ENCODE measurements at places on chromosomes 2 and 18. TPM values are rescaled to one million over a fixed set of nuclear protein-coding genes. Genes with fewer than 3 reads are reported as not detected.

Gene SLC30A3
- polyA plus RNA-seq = not detected

Gene ABCG8
- not detected for polyA plus RNA-seq

Gene ADI1
- polyA plus RNA-seq = 29.7 TPM

Gene LRRC30
- polyA plus RNA-seq = not detected

Gene ITPRIPL1
- 0.49 TPM for polyA plus RNA-seq

Gene DSG4
- not detected for polyA plus RNA-seq

Gene CEP76
- polyA plus RNA-seq = 2.4 TPM

Gene PMAIP1
- 0.28 TPM for polyA plus RNA-seq

Gene FMNL2
- polyA plus RNA-seq = 13.3 TPM

Gene UGT1A4
- not detected for polyA plus RNA-seq

Gene ECEL1
- 0.30 TPM for polyA plus RNA-seq

Gene CERS6
- 11.6 TPM for polyA plus RNA-seq

Gene GCG
- polyA plus RNA-seq = 1,874 TPM

Gene SLC23A3
- polyA plus RNA-seq = 1.8 TPM

Gene LBX2
- 1.3 TPM for polyA plus RNA-seq

Gene GALM
- 7.6 TPM for polyA plus RNA-seq

Gene SAG
- not detected for polyA plus RNA-seq

- peak; percentile 73 for DNase-seq
Observed at GRCh38 chr2:240259201-240259923, 118.9 kb upstream of the OTOS start.

- no peak for DNase-seq
Observed at GRCh38 chr2:168470320-168471162, 14.5 kb downstream of the CERS6 start.

DNA sequence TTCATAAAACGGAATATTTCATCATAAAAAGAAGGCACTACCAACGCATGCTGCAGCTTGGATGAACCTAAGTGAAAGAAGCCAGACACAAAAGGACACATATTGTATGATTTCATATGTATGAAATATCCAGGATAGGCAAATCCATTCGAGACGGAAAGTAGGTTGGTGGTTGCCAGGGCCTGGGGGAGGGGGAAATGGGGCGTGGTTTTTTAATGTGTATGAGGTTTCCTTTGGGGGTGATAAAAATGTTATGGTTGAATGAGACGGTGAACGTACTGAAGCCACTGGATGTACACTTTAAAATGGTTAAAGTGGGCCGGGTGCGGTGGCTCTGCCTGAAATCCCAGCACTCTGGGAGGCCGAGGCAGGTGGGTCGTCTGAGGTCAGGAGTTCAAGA is 20.0 kb upstream of the SPATA3 start:
- no peak for DNase-seq

DNA sequence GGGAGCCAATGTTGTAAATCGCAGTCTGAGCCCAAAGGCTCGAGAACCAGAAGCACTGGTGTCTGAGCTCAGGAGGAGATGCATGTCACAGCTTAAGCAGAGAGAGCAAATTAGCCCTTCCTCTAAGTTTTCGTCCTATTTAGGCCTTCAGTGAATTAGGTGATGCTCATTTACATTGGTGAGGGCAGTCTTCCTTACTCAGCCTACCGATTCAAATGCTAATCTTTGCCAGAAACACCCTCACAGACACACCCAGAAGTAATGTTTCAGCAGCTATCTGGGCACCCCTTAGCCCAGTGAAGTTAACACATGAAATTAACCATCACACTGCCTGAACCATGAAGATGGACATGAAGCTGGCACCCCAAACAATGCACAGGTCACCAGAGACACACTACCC is 385.1 kb downstream of the STK39 start:
- DNase-seq = no peak

DNA sequence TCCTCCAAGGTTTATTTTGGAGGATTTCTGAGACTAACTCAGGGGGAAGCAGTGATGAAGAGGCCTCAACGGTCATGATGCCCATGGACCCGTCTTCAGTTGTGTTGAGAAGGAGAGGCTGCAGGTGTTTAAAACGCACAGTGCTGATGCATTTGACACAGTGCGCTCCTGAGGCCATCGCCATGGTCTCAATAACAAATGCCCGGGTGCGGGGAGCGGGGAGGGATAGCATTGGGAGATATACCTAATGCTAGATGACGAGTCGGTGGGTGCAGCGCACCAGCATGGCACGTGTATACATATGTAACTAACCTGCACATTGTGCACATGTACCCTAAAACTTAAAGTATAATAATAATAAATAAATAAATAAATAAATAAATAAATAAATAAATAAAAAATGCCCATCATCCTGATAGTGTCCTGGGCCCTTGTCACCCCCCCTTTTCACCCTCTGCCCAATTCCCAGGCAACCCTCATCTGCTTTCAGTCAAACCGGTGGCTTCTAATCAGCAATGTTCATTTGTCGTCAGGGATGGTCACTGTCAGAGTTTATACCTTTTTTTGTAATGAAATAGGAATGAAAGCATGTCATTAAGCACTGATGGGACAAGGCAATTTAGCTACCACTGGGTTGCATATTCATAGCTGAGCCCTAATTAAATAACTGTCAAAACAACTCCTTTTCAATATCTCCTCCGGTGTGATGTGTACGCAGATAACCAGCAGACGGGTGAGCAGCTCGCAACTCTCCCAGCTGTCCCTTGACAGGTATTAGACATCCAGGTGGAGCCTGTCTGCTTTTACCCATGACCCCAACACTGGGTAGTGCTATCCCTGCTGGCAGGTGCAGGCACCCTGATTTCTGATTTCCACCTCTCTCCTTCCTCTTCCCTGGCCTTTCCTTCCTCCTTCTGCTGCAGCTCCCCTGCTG is 95.9 kb downstream of the KCNF1 start:
- DNase-seq = no peak

GRCh38 chr2:31748041-31748440 is 167.3 kb upstream of the SRD5A2 start:
- no peak for DNase-seq

DNA sequence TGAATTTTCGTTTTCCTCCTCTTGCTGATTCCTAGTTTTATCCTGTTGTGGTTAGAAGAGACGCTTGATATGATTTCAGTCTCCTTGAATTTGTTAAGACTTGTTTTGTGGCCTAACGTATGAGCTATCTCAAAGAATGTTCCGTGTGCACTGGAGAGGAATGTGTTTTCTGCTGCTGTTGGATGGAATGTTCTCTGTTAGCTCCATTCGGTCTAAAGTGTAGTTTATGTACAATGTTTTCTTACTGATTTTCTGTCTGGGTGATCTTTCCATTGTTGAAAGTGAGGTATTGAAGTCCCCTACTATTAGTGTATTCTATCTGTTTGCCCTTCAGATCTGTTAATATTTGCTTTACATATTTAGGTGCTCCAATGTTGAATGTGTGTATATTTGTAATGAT is 25.9 kb downstream of the COLEC11 start:
- no peak for DNase-seq

GRCh38 chr2:137002896-137003295 is 237.6 kb downstream of the THSD7B start:
- no peak for DNase-seq

DNA sequence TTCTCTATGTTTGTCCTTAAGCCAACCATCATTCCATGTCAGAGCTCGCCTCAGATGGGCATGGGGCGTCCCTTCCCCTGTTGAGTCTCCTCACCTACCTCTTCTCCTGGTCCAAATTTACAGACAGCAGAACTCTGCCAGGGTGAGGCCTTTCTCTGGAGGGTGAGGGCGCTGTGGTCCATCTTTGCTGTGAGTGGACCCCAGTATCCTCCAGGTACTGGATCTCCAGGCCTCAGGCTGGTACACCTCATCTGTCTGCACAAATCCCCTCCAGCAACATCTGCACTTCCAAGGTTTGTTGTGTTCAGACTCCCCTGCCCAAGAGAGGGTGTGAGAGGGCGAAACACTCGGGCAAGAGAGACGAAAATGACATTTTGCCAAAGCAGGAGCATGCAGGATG is 63.9 kb upstream of the EDAR start:
- no peak for DNase-seq

GRCh38 chr2:38508311-38509039 is 94.3 kb downstream of the HNRNPLL start:
- peak; percentile 72 for DNase-seq

DNA sequence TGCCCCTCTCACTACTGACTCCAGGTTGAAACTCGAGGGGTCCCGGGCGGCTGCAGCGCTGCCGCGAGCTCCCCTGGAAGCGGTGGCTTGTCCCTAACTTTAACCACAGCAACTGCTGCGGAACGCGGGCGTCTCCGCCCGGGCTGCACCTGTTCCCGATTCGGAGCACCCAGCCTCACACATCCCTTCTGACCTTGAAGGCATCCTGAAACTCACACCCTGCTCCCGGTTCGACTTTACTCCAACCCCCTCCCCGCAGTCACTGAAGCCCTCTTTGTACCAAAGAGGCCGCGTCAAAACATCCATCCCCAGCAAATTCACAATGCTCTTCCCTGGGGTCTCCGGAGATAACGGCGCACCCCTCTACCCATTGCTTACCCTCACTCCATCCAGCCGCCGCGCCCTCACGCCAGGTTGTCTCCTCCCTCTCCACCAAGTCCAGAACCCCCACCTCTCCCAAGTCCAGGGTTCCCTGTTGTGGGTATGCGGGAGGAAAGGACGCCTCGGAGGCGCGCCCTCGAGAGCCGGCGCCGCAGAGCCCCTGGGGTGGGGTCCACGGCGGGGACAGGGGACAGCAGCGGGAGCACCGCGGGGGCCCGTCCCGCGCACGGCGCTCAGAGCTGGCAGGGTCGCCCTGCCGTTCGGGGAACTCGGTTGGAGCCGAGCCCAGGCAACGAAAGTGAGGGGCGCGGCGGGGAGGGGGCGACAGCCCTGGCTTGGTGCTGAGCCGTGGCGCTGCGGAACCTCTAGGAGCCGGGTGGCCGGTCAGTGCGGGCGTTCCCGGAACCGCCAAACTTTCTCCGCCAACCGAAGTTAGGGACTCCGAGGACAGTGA is 934 bp downstream of the MYO5B start:
- DNase-seq = peak; percentile 74

GRCh38 chr18:72581976-72582375 is 37.8 kb upstream of the CBLN2 start:
- no peak for DNase-seq

DNA sequence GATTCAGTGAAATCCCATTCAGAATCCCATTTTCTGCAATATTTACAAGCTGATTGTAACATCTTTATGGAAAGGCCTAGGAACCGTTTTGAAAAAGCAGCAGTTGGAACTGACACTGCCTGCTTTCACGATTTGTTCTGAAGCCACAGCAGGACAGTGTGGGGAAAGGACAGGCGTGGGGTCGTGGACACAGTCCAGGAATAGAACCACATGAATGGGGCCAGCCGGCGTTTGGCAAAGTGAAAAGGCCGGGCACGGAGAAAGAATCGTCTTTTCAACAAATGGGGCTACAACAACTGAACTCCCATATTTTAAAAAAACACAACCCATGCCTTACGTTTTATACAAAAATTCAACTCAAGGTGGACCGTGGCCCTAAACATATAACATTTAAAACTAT is 69.8 kb downstream of the SLC66A2 start:
- peak; percentile 26 for DNase-seq

- no peak for DNase-seq
Observed at GRCh38 chr18:11801573-11801972, 49.6 kb upstream of the CHMP1B start.

GRCh38 chr2:47022186-47022765 is 106.7 kb upstream of the MCFD2 start:
- DNase-seq = no peak

- DNase-seq = no peak
Observed at GRCh38 chr2:94622113-94622618, 249.1 kb upstream of the TEKT4 start.

DNA sequence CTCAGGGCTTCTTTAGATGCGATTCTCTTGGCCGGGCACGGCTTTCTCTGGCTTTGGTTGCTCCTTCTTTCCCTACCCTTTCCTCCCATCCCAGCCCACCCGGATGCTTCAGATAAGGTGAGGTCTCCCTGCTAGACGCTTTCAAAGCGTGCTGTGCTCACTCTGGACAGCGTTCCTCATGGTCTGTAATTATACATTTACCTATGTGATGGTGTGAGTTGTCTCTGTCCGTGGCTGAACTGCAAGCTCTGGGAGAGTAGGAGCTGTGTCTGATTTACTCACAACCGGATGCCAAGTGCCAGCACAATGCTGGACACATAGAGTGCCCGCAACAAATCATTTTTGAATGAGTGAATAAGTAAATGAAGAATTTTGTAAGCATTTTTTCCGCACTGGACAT is 26.8 kb upstream of the PNPT1 start:
- no peak for DNase-seq

DNA sequence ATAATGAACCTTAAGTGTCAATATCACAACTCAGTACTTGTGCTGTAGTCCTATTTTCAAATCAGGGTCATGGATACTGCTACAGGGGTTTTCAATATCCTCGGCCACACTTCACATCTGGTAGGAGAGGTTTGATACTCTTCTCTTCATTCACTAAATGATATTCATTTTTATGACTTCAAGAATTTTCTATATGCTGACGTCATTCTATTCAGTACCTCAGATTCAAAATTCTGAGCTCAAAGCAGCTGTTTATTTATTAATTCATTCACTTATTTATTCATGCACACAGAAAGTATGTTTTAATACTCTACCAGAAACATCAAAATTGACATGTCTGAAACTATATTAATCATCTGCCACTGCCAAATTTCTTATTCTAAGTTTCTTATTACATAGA is 866.9 kb upstream of the LRRTM1 start:
- no peak for DNase-seq

GRCh38 chr2:71607151-71607889 is 154.0 kb downstream of the DYSF start:
- no peak for DNase-seq

DNA sequence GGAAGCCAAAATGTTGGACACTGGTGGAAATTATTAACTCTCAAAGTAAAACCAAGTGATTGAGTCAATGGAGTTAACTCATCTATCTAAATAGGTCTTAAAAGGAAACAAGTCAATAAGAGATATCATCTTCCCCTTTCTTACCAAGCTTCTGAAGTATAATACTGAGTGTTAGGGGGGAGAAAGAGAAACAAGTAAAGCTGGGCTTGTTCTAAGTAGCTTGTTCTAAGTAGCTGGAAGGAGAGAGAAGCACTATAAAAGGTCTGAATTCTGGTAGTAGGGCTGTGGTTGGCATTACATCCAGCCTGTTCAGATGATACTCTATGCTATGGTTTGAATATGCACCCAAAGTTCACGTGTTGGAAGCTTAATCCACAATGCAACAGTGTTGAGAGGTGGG is 26.8 kb downstream of the YES1 start:
- no peak for DNase-seq

- DNase-seq = no peak
Observed at GRCh38 chr2:25336383-25336841, 5.3 kb downstream of the DNMT3A start.

DNA sequence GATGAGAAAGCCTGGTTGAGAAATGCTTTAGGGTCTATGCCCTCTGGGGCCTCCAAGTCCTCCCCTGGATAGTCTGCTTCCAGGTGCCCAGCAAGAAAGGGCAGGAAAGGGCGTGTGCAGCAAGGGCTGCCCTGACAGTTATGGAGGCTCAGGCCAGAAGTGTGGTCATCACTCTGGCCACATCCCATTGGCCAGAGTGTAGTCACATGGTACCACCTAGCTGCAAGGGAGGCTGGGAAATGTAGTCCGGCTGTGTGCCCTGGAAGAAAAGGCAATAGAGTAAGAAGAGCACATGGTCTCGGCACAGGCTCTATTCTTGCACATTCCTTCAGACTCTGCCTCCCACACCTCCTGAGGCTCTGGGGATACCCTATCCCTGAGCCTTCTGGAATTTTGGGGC is 35.7 kb downstream of the ODC1 start:
- no peak for DNase-seq

- DNase-seq = no peak
Observed at GRCh38 chr2:219358170-219359075, 25.9 kb upstream of the RESP18 start.

GRCh38 chr2:239075918-239076758 is 228.3 kb downstream of the TWIST2 start:
- DNase-seq = no peak
